ENCODE measurements at places on chromosomes 13 and 19.

GRCh38 chr19:11540645-11541044 lies 2.0 kb downstream of the CNN1 start:
- DNase-seq = no peak

- DNase-seq = no peak
Measured at GRCh38 chr13:112857914-112858490, 111.0 kb upstream of the MCF2L start.

DNA sequence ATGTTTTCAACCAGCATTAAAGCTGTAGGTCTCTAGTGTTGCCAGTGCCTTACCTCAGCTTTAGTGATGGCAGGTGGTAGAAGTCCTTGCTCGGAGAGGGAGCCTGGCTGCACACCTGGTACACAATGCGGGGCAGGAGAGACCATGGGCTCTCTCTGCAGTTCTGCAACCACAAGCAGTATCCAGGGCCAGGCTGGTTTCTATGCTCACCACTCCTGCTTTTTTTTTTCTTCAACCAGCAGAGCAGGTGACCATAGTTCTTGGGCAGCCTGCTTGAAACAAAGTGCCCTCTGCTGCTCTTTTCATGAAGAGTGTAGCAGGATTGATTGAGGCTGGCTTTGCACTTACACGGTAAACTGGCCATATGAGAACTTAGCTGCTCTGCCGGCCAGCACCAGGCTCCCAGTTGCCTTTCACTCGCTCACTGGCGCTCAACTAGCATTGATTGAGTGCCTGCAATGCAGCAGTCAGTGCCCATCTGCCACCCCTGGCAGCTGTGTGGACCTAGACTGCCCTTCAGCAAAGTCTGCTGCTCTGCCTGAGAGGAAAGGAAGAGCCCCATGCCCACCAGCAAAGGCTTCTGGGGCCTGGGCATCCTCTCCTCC lies 4.4 kb upstream of the CHAMP1 start:
- no peak for DNase-seq

- no peak for DNase-seq
Measured at GRCh38 chr13:21240586-21240985, 64.1 kb downstream of the MRPL57 start.

DNA sequence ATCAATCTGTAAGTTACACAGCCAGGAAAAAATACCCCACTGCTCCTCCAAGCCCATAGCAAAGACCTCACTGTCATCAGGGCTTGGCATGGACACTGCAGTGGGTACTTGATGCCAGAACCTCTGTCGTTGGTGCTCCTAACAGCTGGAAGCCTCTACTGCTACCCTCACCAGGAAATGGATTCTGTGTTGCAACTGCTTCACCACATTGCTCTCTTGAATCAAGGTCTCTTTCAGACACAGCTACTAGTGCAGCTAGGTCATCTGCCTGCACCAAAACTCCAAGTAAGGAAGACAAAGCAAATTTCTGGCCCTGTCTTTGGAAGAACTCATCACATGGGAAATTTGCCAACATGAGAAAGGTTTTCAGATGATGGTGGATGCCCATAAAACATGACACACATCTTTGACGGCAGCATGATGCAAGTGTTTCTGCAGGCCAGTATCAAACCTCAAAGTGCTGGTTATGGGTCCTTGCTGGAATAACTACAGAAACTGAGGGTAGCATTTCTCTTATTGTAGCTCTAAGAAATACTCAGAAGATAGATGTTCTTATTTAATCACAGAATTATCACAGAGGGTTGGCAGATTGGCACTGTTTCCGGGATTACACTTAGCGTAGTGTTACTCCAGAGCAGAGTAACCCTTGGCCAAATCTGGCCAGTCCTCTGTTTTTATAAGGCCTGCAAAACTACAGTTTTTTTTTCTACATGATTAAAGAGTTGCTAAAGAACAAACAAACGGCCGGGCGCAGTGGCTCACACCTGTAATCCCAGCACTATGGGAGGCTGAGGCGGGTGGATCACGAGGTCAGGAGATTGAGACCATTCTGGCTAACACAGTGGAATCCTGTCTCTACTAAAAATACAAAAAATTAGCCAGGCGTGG lies 12.9 kb upstream of the PCCA start:
- no peak for DNase-seq

DNA sequence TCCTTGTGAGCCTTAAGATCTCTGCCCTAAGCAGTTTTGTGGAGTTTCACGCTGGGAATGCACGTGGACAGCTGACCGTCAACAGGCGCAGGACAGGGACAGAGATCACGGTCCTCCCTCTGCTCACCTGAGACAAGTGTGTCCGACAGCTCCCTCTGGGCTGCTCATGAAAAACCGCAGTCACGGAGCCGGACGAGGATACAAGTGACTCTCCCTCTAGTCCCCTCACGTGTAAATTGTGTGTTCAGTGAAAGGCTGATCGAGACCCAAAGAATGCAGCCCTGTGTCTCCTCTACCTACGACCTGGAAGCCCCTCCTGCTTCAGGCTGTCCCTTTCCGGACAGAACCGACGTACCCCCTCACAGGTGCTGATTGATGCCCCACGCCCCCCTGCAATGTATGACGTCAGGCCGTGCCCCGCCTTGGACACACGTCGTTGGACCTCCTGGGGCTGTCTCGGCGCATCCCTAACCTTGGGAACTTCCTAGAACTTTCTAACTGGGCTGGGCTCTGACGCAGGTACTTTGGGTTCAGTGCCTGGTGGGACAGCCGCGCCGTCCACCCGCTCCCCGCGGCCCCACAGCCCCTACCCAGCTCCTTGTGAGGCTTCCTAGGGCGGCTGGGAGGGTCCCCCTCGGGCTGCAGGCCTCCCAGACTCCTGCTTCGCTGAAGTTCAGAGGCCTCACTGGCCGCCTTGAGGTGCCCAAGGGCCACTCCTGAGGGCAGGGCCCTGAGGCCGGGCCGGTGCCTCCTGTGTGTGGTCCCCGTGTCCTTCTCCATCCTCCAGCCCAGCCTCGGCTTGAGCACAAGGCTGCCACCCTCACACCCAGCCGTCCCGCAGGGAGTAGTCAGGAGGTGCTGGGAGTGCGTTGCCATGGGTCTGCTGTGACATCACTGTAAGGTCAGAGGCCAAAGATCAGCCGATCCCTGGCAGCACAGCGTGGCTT lies at the start of gene C13orf46:
C13orf46 (minus strand) TSS at position 859 of the 947 bp plus-strand sequence; CDS start at position 780, 79 bp downstream.
- no peak for DNase-seq

DNA sequence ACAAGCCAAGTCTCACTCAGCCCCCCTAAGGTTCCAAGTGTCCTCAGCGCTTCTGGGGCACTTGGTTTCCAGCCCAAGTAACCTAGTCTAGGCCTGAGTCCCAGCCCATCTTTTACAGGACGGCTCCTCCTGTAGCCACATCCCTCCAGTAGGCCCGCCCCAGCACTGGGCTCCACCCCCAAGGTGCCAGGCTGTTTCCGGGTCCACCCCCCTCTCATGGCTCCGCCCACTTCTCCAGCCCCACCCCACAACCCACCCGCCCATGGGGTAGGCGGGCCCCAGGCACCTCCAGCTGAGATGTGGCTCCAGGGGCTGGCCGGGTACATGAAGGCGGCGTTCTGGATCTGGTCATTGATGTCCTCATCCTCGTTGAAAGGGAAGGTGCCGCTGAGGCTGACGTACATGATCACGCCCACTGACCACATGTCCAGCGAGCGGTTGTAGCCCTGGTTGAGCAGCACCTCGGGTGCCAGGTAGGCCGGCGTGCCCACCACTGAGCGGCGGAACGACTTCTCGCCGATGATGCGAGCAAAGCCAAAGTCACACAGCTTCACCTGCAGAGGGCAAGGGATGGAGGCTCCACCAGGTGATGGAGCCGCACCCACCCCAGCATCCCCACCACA lies 17.2 kb upstream of the DACT3 start:
- no peak for DNase-seq

GRCh38 chr19:6935069-6935468 lies 47.7 kb downstream of the ADGRE1 start:
- DNase-seq = no peak

- DNase-seq = no peak
Measured at GRCh38 chr19:718991-719512, 10.3 kb downstream of the PALM start.

GRCh38 chr13:112812306-112813055 lies 122.6 kb downstream of the ATP11A start:
- no peak for DNase-seq

DNA sequence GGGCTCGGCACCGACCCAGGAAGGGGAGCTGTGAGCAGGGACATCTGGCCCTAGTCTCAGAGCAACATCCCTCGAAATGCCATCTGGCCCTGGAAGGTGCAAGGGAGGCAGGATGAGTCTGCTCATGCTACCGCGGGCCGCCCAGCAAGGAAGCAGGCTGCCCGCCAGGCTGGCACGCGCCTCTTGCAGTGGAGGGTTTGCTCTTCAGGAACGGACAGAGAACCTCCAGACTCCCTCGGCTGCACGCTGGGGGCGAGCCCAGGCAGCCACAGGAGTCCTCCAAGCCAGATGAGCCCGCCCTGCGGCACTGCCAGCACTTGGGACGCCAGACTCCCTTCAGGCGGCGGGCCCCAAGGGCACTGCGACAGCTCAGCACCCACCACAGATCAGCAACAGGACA lies 10.1 kb upstream of the ATP8B3 start:
- DNase-seq = no peak
